ENCODE measurements at places on chromosomes 4 and X.

DNA sequence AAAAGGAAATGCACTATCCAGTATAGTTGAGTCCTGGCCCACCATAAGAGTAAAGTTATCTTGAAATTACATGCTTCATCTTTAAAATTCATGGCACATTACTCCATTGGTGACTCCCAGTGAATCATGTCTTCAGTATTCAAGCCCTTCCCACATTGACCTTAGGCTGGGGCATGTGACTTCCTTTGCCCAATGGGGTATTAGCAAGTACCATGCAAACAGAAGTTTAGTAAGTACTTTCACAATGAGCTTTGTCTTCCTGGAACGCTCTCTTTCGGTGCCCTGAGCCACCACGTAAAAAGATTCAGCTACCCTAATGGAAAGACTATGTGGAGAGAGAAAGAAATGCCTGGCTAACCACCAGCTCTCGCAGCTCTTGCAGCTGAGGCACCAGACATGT lies 235.4 kb downstream of the HNRNPD start:
- peak; percentile 3 for DNase-seq

DNA sequence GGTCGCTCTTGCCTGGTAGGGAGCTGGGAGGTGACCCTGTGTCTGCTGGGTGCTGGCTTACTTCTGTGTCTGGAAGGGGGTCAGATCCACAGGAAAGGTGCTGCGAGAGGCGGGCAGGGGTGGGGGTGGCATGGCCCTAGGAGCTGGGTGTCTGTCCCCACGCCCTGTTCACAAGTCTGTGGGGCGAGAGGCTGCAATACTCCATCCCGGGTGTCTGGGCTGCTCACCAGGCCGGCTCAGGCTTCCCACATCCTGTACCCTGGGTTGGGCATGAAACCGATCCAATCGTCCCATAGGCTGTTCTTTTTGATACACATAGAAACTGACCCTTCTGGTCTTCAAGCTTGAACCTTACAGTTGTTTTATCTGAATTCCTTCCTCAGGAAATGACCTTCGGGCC lies 993 bp upstream of the CTAG2 start:
- no peak for DNase-seq

DNA sequence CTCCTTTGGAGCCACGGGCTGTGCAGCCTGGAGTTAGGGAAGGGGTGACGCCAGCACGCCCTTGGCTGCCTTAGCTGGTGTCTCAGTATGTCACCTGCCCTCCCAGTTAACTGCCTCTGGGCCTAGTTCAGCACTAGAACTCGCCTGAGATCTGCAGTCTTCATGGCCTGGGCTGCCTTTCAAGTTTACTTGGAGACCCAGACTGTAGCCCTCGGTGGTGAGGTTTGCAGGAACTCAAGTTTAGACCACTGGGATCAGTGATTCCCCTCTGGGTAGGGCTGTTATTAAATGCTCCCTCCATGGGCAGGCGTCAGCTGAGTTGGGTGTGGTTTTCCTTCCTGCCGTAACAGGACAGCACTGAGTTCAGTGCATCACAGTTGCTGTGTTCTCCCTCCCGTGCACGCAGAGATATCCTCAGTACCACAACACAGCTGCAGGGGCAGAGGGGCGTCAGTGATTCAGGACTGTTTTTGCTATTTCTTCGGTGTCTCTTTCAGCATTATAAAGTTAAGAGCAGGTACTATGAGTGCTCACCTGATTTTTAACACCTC lies 30.5 kb downstream of the PLAC8 start:
- DNase-seq, result peak; percentile 25

DNA sequence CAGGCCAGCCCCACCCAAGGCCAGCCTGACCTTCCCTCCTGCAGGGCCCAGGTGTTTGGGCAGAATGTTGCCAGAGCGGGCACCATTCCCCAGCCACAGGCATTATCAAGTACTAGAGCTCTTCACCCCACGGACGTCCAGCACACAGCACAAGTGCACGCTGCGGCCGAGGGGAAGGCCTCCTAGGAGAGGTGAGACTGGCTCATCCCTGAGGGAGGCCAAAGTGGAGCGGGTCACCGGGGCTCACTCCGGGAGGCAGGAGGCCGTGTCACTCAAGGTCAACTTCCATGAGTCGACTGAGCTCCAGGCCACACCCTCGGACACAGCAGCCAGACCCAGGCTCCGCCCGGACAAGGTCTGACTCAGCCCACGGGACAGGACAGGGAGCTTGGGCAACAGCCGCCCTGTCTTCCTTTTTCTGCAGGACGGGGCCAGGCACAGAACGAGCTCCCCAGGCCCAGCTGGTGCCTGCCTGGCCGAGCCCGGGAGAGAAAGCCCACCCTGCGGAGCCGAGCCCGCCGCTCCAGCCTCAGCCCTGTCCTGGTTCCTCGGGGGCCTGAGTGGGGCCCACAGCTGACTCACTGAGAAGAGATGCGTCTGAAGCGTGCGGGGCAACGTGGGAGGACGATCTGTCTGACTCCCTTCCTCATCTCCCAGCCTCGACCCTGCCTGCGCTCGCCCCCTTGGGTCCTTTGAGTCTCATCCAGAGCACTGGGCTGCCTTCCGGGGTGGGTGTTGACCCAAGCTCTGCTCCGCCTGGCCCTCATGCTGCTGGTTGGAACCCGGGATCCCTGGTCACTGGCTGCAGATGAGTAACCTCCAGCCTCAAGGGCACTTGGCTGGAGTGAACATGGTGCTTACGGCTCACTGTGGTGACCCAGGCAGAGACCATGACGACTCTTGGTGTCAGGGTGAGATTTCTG lies 1.6 kb downstream of the SLC49A3 start:
- DNase-seq, result no peak

All from stimulated activated CD4-positive, alpha-beta T cell treated with anti-CD3 and anti-CD28 coated beads, TNF-alpha, amount 100 ng/mL, for 24 hours (primary cell).